Stromal cell of bone marrow (primary cell): ENCODE measurements at places on chromosomes 1 and 21.
A peak's percentile ranks its signal among the peaks of the same experiment; 100 is the strongest.

DNA sequence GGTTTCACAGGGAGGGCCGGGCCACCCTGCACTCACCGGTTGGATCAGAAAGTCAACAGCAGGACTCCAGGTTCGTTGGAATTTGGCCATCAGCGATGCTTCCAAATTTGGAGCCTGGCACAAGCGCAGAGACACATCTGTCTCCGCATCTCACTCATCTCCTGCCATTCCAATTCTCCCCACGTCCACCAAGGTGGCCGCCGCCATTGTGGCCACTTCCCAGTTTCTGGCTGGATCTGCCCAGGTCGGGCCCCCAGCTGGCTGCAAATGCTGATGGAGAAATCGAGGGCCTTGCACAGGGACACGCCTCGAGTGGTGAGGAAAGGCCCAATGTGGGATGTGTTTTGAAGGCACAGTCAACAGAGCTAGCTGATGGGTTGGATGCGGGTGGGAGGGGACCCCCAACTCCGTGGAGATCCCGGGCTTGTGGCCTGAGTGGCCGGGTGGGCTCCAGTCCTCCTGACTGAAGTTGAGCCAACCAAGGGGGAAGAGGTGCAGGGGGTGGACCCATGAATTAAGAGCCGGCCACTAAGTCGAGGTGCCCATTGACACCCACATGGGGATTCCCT, 102.7 kb downstream of the CRYAA start:
- DNase-seq: no peak

DNA sequence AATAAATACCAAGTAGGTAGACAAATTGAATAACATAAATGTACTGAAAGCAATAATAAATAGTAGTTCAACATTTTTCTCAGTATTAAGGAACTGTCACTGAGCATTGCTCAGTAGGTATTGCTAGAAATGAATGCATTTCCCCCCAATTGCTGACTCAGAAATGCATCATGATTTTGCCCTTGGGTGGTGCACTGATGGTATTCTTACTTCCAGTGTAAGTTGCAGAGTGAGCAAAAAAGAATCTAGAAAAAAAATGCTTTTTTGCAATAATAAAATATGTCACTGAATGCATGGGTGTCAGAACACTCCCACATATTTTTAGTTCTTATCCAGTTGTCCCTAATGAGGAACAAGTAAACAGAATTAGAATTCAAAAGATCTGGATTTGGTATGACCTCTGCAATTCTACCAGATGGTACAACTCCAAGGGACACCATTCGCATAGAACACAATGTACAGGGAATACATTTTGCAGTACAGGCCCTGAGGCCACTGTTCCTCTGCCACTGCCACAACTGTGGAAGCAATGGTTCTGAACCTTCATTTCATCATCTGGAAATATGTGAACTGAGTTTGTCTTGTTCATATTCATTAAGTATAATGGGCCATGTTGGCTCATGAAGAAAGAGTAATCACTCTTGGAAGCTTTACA, 78.0 kb downstream of the ATP6V1G3 start:
- DNase-seq: peak; percentile 41

GRCh38 chr1:43348343-43348808, 10.4 kb upstream of the CDC20 start:
- DNase-seq: no peak

- DNase-seq: no peak
These were observed 54.4 kb upstream of the NEK7 start for GRCh38 chr1:198102454-198102827.

- no peak for DNase-seq
These were observed 394.8 kb downstream of the PRDM2 start for GRCh38 chr1:14094611-14095400.

- no peak for DNase-seq
These were observed 2.4 kb downstream of the PLPP3 start for GRCh38 chr1:56576880-56577405.

- DNase-seq: no peak
These were observed 229.1 kb downstream of the S1PR1 start for GRCh38 chr1:101465941-101466340.

GRCh38 chr1:68558321-68559026, 61.6 kb upstream of the DEPDC1 start:
- DNase-seq: no peak

GRCh38 chr21:38500073-38500472, 1.8 kb upstream of the ERG start:
- no peak for DNase-seq

- DNase-seq: no peak
These were observed 60.3 kb upstream of the JUN start for GRCh38 chr1:58844176-58844575.

DNA sequence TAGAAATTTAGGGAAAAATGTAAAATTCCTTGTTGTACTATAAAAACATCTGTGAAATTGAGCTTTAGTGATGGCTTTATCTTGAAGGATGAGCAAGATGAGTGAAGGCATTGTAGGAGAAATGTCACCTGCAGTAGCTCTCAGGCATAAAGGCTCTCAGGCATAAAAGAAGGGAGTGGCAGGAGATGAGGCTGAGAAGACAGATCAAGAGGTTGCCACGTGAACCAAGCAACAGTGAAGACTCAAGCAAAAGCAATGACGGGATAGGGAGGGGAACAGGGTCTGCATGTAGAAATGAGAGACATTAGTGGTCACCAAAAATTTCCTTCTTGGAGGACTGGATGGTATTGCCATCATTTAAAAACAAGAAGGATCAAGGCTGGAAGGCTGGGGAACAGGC, 98.8 kb downstream of the ST3GAL3 start:
- no peak for DNase-seq

DNA sequence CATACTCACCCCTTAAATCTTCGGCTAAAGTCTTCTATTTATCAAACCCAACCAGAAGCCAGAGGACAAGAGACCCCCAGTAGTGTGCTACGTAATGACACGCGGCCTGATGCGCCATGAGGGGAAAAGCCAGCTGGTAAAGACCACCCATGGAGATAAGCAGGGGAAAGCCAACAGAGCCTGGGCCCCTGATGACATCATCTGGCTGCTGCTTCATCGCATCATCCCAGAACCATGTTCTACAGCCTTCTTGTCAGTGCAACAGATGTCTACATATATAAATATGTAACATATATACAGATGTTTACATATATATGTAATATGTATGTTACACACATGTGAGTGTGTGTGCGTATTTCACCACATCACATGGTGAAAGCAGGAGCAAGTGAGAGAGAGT, 81.7 kb upstream of the VANGL1 start:
- no peak for DNase-seq

DNA sequence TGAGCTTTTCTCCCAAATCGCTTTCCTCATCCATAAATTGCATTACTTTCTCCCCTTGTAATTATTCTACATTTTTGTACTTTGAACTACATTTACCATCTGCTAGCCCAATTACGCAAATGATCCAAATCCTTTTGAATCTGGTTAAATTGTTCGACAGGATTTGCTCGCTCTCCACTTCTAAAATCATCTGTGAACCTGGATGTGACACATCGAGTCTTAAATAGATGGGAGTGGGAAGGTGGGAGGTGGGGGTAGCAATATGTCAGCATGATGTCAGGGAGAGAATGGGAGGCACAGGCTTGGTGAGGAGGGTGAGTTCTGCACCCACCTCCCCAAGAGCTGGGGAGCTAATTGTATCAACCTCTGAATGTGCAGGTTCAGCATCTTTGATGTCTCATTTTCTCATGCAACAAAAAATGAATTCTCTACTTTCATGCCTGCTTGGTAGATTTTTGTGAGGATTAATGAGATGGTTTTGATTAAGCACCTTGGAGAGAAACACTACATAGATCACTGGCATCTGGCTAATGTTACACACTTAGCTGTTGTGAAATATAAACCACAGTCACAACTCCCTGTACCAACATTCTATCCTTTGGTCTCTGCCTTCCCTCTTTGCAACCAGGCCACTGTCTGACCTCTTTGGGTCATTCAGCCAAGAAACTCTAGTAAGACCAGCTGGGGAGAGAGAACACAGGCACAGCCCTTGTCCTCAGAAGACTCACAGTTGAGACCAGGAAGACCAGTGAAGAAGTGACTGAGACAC, 165.1 kb downstream of the DAB1 start:
- DNase-seq: no peak

GRCh38 chr1:99590578-99591209, 55.2 kb upstream of the PALMD start:
- peak; percentile 90 for DNase-seq

- DNase-seq: no peak
These were observed 3.4 kb upstream of the BCL2L15 start for GRCh38 chr1:113890816-113891215.

GRCh38 chr1:92599184-92599583, 112.5 kb upstream of the GFI1 start:
- DNase-seq: peak; percentile 26

DNA sequence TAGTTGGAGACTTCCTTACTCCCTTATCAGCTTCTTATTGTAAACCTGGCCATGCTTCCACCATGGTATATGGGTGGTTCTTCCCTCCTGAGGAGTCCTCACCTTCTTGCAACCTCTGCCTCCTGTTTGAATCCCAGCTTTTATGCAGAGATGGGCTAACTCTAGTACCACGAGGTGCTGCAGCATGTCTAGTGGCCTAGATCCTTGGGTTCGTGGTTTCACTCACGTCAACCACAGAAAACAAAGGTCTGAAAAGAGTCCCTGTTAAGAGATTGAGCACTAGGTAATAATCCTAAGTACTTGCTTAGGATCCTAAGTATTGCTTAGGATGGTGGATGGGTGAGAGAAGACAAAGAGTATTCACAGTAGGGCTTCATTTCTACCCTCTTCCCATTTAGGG, 133.7 kb downstream of the FCRL5 start:
- DNase-seq: no peak

DNA sequence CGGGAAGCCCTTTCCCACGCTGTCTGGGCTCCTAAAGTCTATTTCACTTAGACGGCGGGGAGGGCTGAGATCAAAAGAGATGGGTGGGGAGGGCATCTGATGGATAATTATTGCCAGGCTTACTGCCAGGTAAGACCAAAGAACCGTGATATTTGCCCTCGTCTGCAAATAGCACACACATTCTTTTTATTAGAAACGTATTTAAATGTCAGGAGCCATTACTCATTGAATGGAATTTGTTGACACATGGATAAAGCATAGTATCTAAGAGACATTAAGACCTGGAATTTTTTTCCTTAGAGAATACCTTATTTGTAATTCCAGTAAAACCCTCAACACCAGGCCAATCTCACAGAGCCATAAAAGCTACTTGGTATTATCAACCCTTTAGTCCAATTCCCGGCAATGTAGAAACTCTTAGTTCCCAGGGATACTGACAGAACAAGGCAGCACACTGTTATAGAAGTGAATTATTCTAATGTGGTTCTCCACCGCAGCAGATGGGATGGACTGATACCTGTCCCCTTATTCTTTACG, 10.6 kb downstream of the URB1 start:
- no peak for DNase-seq

GRCh38 chr1:24896176-24896575, 33.9 kb downstream of the RUNX3 start:
- no peak for DNase-seq

GRCh38 chr21:34707876-34708325, 39.1 kb downstream of the CLIC6 start:
- no peak for DNase-seq

DNA sequence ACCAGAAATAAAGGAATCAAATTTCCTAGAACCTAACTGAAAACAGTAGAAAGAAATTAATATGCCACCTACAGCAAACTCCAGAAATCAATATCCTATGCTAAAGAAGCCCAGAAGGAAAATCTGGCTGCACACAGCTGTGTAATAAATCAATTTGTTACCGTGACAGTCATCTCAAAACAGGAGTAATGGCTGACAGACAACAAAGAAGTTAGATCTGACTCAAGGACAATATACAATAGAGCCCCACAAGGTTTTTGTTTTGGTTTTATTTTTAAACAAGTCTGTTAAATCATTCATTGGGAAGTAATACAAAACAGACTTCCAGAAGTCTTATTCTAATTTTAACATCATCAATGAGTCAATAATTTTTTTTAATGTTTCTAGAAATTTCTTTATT, 168.4 kb downstream of the RERE start:
- no peak for DNase-seq

DNA sequence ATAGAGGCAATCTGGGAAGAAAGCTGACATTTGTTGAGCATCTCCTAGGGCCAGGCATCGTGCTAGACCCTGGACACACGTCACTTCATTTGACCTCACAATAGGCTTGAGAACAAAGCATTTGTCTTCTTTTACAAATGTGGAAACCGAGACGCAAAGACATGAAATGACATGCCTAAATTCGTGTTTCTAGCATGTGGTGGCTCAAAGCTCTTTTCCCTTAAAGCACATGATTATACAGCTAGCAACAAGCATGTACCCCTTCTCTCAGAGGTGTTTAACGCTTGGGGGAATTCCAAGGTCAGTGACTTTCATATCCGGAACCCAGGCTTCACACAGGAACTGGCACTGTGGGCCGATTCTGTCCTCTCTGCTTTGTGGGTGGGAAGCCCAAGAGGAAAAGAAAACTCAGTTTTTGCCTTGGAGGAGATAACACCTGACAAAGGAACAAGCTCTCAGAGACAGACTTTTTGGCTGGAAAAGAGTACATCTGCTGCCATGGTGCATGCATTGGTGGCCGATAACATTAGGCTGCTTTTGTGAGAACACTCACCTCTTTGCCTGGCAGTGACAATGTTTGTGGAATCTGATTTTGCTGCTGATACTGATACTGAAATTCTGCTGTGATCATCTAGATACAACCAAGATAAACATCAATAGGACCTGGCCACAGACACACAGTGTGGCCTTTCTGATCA, 15.4 kb upstream of the CD2 start:
- no peak for DNase-seq

DNA sequence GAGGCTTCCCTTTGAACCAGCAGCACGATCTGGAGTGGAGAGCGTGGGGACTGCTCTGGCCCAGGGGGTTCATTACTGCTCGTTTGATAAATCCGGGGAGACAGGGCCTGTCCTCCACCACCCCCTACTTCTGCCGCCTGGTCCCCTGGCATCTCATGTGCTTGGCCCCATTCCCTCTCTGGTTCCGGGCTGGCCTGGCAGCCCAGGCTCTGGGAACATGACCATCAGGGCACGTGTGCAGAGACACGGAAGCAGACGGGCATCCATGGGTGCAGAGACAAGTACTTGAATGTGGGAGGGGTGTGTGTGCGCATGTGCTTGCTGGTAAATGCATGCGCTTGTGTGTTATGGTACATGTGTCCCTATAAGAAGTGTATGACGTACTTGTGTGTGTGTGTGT, 75.5 kb downstream of the KIRREL1 start:
- no peak for DNase-seq

DNA sequence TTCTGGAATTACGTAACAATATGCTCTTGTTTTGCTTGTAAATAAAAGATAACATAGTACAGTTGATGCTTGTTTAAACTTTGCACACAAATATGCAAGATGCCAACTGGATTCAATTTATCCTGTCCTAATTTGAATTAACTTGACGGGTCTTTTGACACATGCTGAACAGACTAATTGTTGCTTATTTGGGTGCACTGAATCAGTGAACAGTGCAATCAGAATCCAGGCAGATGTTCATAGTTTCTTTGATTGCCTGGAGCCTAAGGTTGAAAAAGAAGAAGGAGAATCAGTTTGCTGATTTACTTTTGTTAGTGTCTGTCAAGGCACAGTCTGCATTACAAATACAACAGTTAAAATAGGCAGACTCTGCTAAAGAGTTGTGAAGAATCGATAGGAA, 307.9 kb downstream of the COL11A1 start:
- no peak for DNase-seq
